Kidney (tissue), 22 donors: ENCODE measurements at places on chromosomes 5 and 9. TPM values are rescaled to one million over a fixed set of nuclear protein-coding genes. Genes with fewer than 3 reads are reported as not detected.

Gene GARIN3
- polyA plus RNA-seq = not detected

DNA sequence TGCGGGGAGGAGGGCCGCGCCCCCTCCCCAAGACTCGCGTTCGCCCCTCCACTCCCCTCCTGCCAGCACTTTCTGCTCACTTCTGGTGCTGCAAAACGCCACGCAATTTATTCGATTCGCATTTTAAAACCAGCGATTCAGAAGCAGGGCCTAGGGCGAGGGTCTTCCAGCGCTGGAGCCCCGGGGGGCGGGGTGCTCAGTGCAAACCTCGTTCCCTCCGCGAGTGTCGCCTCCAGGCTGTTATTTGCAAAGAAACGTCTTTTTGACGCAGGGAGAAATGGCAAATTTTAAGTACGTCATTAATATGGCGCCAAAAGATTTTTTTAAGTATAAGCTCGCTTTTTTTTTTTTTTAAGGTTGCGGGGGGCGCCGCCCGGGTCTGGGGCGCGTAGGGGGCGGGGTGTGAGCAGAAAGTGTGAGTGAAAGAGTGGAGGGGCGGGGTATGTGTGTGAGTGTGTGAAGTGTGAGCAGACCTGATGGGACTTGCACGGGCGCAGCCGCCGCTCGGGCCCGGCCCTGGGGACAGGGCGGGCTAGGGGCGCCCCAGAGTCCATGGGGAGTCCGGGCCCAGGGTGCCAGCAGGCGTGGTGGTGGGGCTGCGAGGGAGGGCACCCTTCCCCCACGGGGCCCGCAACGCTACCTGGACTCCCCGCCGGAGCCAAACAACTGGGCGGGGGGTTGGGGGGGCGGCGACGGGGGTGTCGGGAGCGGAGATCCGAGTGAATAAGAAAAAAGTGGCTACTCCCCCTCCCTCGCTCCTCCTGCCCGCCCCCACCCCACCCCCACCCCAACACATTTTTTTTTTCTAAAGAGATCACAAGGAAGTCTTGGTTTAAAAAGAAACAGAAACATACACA lies at the start of gene JADE2:
JADE2 (plus strand) TSS at position 845 of the 857 bp plus-strand sequence. CDS start 10,188 bp downstream, outside the sequence.
- H3K4me3 ChIP-seq = peak within 1 kb of the TSS; percentile 93
- peak; percentile 95 for DNase-seq
- no peaks in the 10 kb centered on the region for H3K36me3 ChIP-seq
- H3K4me1 ChIP-seq = peaks cover 26% of the 10 kb centered on the region
- no peaks in the 10 kb centered on the region for H3K27me3 ChIP-seq
- H3K27ac ChIP-seq = peak within 1 kb of the TSS; percentile 99

GRCh38 chr5:146032911-146033310 lies 72.5 kb downstream of the PLAC8L1 start:
- H3K4me3 ChIP-seq = no peak overlapping the region
- H3K27me3 ChIP-seq = no peaks in the 10 kb centered on the region
- no peaks in the 10 kb centered on the region for H3K4me1 ChIP-seq
- no peaks in the 10 kb centered on the region for H3K36me3 ChIP-seq

GRCh38 chr5:181121675-181122561 lies 9.1 kb downstream of the OR2V1 start:
- no peak for DNase-seq
- H3K4me1 ChIP-seq = no peaks in the 10 kb centered on the region
- H3K36me3 ChIP-seq = no peaks in the 10 kb centered on the region
- no peak overlapping the region for H3K27ac ChIP-seq
- H3K27me3 ChIP-seq = peaks cover 3% of the 10 kb centered on the region

GRCh38 chr9:129469188-129469987 lies 151.5 kb downstream of the C9orf50 start:
- no peaks in the 10 kb centered on the region for H3K36me3 ChIP-seq
- peaks cover 22% of the 10 kb centered on the region for H3K4me1 ChIP-seq
- H3K27me3 ChIP-seq = no peaks in the 10 kb centered on the region
- H3K27ac ChIP-seq = no peak overlapping the region
- DNase-seq = peak; percentile 80
- no peak overlapping the region for H3K4me3 ChIP-seq

DNA sequence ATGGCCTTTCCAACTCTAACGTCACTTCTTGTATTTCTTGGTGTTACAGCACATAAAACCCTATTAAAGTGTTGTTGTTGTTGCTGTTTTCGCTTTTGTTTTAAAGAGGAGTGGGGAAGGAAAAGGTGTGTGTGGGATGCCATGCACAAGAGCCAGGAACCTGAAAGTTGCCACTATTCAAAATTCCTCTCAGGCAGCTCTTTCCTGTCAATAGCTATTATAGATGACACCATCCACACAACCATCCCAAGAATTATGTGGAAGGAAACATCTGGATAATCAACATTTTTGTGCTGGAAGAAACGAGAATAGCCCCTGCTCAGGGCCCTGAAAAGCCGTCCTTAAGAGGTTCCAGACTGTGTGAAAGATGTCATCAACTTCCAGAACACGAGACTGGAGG lies 79.3 kb downstream of the SHB start:
- peak overlapping the region; percentile 27 for H3K27ac ChIP-seq
- no peaks in the 10 kb centered on the region for H3K27me3 ChIP-seq
- no peaks in the 10 kb centered on the region for H3K4me1 ChIP-seq
- no peaks in the 10 kb centered on the region for H3K36me3 ChIP-seq

DNA sequence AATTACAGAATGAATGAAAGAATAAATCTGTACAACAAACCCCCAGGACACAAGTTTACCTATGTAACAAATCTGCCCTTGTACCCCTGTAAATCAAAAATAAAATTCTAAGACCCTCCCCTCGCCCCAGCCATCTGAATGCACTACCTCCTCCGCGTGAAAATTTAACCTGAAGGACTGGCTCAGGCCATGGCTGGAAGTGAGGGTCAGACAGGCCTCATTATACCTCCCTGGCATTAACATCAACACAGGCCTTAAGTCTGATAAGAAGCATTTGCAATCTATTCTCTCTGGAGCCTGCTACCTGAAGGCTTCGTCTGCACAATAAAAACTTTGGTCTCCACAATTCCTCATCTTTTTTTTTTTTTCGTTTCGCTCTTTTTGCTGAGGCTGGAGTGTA lies 48.7 kb upstream of the TTC39B start:
- peaks cover 7% of the 10 kb centered on the region for H3K4me1 ChIP-seq
- DNase-seq = no peak
- H3K27ac ChIP-seq = no peak overlapping the region
- no peaks in the 10 kb centered on the region for H3K27me3 ChIP-seq
- no peaks in the 10 kb centered on the region for H3K36me3 ChIP-seq
- no peak overlapping the region for H3K4me3 ChIP-seq

GRCh38 chr5:7763621-7764072 lies 87.3 kb downstream of the CFAP90 start:
- no peaks in the 10 kb centered on the region for H3K36me3 ChIP-seq
- no peak for DNase-seq
- H3K27ac ChIP-seq = no peak overlapping the region
- no peaks in the 10 kb centered on the region for H3K27me3 ChIP-seq

Gene ANKRD18B
- not detected for polyA plus RNA-seq

DNA sequence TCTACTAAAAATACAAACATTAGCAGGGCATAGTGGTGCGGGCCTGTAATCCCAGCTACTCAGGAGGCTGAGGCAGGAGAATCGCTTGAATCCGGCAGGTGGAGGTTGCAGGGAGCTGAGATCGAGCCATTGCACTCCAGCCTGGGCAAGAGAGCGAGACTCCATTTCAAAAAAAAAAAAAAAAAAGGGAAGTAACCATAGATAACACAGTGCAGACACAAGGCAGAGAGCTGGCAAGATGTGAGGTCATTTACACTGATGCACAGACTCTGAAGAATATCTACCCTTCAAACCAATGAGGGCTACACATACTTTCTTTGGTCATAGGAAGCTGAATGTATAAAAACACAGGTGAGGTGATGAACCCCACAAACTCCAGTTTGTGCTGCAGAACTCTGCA lies 131.9 kb downstream of the DCP2 start:
- no peaks in the 10 kb centered on the region for H3K27me3 ChIP-seq
- no peaks in the 10 kb centered on the region for H3K4me1 ChIP-seq
- H3K36me3 ChIP-seq = no peaks in the 10 kb centered on the region
- no peak overlapping the region for H3K27ac ChIP-seq
- no peak for DNase-seq
- no peak overlapping the region for H3K4me3 ChIP-seq
